ENCODE measurements at places on chromosomes 2 and 18.

DNA sequence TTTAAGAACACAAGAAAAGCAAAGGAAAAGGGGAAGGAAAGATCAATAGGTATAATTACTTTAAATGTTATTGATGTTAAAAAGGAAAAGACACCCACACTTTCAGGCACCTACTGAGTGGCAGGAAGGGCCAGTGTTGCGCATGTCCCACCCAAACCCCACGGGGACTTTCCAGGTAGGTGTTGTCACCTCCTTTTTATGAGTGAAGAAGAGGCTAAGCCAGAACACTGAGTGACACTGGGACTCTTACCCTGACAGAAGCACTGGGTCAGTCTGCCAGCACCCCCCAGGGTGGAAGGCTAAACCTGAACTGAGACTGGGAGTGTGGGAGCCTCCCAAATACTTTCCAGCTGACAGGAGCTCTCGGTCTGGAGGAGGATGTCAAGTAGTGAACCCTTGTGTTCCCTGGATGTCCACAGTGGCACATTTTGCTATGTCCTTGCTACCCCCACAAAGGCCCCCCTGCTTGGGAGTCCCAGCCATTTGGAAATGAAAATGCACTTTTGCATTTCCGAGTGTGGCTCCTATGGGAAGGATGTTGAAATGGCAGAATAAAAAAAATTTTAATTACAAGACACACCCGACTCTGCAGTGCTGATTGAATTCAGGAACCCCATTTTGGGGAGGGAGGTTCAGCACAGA, 90.9 kb upstream of the SMAD2 start:
- no peak for DNase-seq

GRCh38 chr2:220783671-220784070, 788.4 kb downstream of the EPHA4 start:
- DNase-seq: no peak

GRCh38 chr2:166375736-166376487, at the start of gene SCN9A:
TSS of gene SCN9A (minus strand) at chr2:166375944. CDS start at chr2:166311756, 64,188 bp downstream.
- DNase-seq: no peak

DNA sequence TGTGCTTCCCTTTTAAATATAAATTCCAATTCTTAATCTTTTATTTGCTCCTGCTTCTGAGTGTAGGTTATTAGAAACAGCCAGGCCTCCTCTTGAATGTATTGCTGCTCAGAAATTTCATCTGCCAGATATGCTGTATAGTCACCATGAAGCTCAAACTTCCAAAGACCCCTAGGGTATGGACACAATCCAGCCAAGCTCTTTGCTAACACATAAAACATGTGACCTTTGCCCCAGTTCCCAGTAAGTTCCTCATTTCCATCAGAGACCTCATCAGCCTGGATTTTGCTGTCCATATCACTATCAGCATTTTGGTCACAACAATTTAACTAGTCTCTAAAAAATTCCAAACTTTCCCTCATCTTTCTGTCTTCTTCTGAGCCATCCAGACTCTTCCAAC, 75.2 kb downstream of the MAP2 start:
- no peak for DNase-seq

DNA sequence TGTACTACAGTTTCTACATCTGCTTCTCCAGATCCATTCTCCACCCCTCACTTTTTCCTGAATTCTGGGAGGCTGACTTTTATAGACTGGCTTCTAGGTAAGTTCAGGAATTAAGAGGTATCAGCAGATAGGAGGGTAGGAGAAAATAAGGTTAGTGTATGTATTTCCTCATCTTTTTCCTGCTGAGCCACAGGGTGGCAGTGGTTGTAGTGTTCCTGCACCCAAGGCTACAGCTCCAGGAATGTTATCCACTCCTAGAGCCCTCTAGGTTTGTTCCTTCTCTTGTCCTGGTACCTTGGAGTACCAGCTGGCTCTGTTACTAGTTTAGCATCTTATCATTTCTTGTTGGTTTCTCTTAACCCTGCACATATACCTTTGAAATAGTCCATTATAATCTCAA, 40.7 kb upstream of the C2orf66 start:
- no peak for DNase-seq

GRCh38 chr2:163407296-163407695, 328.5 kb downstream of the FIGN start:
- DNase-seq: no peak

DNA sequence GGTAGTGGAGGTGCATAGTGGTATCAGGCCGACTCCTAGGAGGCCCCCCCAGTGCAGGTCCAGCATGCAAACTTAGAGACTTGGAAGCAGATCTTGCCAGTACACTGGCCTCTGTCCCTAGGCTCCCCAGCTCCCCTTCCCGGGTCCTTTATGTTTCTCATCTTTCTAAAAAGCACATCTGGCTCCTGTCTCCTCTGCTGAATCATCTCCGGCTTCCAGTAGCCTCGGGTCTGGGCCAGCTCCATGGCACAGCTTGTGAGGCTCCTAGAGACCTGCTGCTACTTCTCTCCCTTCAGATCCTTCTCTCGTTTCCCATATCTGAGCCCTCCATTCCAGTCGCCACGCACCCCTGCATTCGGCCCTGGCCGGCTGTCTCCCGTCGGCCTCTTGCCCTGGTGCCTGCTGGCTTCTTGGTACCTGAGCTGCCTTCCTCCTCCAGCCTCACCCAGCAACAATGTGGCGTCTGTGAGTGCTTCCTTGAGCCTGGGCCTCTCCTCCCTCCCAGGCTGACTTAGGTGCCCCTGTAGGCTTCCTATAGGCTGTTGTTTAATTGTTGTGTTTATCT, 6.6 kb downstream of the TRAF3IP1 start:
- DNase-seq: no peak

DNA sequence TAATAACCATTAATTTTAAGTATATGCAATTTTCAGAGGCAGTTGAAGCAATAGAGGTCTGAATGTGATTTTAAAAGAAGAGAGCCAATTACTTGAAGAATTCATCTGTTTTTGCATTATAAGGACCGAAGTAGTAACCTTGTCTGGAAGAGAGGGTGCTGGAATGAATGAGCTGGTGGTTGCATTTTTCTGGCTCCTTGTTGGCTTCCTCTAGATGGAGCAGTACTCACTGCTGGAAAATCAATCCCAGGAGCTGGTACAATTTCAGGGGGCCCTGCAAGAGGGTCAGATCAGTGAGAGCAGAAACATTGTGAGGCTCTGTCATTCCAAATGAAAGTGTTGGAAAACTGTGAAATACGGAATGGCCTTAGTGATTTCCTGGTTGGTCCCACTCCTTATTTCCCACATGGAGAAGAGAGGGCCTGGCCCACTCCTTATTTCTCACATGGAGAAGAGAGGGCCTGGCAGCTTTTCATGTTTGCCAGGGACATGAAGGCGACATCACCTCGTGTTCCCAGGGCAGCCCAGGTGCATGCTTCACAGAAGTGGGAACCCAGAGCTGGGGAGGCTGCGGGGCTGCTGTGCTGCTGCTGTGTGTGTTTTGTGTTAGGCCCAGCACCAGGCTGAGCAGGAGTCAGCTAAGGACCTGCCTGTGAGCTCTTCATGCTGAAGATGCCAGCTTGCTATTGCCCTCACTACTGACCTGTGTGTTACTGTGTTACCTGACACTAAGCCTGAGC, 197.4 kb downstream of the SNTG2 start:
- DNase-seq: no peak

GRCh38 chr2:44126106-44126797, 42.4 kb upstream of the PPM1B start:
- DNase-seq: no peak

DNA sequence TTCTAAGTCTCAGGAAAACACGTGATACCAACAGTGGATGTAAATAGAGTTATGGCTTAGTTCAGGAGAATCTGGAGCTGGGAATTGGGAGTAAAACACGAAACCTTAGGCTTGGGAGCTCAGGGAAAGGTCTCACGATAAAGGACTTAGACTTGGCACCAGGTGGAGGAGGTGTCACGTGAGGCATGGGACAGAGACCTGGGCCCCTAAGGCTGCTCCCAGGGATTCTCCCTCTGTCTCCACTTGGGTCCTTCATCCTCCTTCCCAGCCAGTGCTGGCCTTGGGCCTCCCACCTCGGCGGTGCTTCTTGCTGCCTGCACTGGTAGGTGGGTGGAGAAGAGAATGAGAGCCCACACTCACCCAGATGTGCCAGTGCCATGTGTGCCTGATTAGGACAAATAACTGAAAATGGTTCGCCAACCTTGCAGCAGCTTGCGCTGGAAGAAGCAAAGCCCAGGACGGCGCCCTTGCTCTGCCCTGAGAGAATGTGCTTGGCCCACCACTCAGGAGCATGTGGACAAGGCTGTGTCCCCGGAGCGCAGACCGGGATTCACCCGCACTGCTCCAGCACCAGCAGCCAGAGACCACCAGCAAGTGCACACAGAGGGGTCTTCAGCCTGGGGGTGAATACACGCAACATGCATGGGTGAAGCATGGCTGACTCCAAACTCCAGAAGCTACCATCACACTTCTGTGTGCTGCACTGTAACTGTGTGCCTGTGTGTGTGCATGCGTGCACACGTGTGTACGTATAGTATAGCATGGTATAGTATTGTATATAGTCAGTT, 48.1 kb downstream of the PSMG2 start:
- no peak for DNase-seq

Measured in forelimb muscle (tissue), 1 donor.